ENCODE measurements at places on chromosomes 1 and 21. TPM values are rescaled to one million over a fixed set of nuclear protein-coding genes. Genes with fewer than 3 reads are reported as not detected.
A peak's percentile ranks its signal among the peaks of the same experiment; 100 is the strongest.

The PCP4 gene
- not detected for total RNA-seq

The NOS1AP gene
- total RNA-seq = not detected

The IL24 gene
- 5.9 TPM for total RNA-seq

The TMEM125 gene
- not detected for total RNA-seq

The ITLN2 gene
- not detected for total RNA-seq

The BRDT gene
- not detected for total RNA-seq

DNA sequence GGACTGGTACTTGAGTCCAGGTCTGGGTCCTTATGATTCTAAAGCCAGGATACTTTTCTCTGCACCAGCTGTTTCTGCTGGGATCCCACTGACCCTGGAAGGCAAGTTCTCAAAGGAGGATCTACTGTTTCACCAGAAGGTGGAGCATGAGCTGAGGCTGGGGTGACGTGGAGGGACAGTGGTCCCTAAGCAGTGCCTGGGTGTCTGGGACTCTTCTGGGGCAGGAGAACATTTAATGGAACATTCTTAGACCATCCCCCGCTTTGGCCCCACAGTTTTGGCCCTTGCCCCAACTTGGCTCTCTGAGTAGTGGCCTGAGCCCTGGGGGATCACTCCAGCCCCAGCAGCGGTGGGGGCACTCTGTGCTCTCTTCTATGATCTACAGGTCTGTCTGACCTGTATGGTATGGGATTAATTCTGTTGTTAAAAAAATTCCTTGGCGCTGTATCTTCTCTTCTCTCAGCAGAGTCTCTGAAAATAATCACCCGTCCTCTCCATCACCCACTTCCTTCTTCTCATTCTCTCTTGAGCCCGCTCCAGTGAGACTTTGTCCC, 60.3 kb upstream of the CSF3R start:
- DNase-seq = no peak

- DNase-seq = peak; percentile 94
Measured at GRCh38 chr1:23530747-23531561, at the start of gene E2F2. Gene E2F2, minus strand, starts transcription at chr1:23531233. Its CDS starts 440 bp downstream, at chr1:23530793.

DNA sequence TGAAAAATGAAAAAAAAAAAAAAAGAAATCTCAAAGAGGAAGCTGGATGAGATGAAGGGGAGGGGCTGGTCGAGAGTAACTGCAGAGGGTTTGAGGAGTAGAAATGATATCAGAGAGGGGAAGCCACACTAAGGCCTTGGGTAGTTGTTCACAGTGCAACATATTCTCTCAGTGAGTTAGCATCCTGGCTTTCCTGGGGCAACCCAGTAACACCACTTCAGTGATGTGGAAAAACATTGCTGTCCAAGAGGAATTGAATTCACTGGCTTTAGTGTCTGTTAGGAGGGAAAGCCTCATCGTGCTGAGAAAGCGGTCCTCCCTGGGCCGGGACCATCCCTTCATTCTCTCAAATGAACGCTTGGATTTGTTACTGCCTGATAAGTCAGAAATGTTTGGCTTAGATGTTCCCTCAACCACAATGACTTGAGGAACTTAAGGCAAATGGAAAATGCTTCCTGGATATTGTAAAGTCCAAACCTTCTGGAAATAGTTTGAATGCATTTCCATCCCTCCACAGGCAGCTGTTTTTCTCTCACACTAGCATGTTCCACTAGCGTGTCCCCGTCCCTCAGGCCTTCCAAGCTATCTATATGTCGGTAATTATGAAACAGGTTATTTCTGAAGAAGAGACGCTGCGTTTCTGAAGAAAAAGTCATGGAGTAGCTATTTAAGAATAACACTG, 12.2 kb downstream of the TGFB2 start:
- DNase-seq = no peak

GRCh38 chr1:86938450-86938849, 24.0 kb downstream of the HS2ST1 start:
- DNase-seq = no peak

- DNase-seq = no peak
Measured at GRCh38 chr1:100037656-100037926, 67.8 kb downstream of the SLC35A3 start.

DNA sequence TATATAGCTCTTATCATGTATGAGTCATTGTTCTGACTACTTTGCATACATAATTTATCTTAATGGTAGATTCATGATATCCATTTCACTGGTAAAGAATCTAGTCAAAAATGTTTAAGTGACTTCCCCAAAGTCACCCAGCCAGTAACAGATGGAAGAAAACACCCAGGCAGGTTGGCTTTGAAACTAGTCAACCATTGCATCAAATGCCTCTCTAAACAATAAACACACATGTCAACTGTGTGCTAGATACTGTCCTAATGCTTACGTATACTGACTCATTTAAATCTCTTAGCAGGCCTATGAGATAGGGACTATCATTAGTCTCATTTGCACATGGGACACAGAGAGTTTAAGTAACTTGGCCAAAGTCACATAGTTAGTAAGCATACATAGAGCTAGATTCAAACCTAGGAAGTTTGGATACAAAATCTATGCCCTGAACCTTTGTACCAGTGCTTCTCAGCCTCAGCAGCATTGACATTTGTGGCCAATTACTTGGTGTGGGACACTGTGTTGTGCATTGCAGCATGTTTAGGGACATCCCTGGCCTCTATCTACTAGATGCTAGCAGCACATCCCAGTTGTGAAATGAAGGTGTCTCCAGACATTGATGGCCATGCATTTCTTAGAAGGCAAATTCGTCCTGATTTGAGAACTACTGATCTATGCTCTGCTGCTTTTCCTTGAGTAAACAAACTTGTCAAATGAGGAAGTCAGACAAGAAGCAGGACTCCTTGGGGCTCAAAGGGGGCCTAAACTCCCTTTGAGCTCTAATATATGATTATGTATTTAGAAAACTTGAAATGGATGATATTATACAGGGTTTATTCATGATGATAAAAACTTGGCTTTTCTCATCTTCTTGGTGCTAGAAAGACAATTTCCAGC, 316.3 kb downstream of the KCNH1 start:
- DNase-seq = no peak

DNA sequence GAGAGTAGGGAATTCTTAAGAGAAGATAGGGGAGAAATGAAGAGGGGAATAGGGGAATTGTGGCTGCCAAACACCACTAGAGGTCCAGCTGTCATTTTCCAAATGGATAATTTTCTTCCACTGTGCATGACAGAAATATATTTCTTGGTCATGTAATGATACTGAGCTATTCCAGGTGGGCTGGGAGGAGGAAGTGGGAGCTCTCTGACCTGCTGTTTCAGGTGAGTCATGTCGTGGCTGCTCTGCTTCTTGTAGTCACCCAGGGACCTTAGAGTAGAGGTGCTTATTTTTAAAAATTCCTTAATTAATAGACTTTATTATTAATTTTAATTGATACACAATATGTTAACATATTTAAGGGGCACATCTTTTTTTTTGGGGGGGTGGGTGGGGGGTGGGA, 11.9 kb downstream of the PDE4B start:
- DNase-seq = no peak

GRCh38 chr1:64601207-64601606, 131.3 kb downstream of the CACHD1 start:
- DNase-seq = no peak

- DNase-seq = no peak
Measured at GRCh38 chr1:177122461-177123251, 41.9 kb downstream of the ASTN1 start.

DNA sequence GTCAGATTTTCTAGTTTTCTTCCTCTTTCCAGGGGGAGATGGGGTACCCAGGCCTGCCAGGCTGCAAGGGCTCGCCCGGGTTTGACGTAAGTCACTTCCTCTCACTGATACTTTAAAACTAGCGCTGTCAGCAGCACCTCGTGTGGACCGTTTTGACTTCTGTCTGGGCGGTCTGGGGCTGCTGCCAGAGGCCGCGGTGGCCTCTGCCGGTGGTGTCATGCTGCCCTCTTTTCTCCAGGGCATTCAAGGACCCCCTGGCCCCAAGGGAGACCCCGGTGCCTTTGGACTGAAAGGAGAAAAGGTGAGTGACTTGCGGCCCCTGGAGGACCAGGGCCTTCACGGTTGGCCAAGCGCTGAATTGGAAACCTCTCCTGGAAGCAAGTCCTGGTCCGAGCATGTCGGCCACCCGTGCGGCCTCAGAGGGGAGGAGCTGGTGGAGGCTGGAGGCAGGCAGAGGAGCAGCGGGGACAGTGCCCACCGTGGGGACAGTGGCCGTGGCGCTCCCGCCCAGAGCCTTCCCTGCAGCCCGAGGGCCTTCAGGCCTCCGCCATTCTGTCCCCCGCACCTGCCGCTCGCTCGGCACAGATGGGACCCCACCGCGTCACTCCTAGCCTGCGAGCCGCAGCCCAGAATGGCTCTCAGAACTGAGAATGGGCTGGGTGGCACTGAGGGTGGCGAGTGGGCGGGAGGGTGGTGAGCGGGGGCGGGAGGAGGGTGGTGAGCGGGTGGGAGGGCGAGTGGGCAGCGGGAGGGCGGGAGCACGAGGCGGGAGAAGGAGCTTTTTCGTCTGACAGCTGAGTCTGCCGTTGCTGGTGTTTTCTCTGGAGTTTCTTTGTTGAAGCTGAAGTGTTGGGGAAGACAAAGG, 9.4 kb downstream of the COL6A1 start:
- peak; percentile 48 for DNase-seq

- peak; percentile 90 for DNase-seq
Measured at GRCh38 chr1:210446479-210446878, 117.8 kb downstream of the HHAT start.

DNA sequence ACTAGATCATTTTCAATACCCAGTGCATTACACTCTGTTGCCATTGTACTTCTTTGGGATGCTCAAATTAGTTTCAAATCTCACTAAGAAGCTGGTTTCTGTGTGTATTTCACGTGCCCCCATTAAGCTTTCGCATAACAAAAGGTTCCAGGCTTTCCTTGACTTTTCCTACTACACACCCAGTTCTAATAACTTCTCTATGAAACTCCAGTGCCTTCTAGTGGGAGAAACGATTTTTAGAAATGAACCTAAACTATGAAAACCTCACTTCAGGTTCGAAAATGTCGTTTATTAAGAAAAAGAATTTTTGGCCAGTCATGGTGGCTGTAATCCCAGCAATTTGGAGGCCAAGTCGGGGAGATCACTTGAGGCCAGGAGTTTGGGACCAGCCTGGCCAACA, 2.8 kb downstream of the CFHR4 start:
- DNase-seq = no peak

DNA sequence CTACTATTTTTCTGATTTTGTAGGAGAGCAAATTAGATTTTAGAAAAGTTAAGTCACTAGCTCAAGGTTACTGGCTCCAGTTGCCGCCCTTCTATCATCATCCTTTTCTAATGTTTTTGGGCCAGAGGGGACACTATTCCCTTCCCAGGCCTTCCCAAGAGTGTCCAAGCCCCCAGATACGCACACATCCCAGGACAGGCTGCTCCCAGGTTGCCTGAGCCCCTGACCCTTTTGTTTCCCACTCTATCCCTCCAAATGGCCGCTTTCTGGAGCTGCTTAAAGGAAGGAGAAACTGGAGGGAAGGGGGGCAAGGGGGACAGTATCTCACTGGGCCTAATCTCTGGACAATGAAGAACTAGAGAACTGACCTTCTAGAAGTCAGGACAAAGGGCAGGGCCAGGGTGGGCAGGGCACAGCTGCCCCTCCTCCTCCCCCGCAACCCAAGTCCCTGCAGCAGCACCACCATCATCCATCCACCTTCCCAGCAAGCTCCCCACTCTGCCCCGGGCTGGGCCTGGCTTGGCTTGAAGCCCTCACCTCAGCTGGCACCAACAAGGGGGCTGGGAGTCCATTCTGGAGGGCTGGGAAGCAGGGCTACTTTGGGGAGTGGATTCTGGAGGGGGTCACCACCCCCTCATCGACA, 1.1 kb upstream of the MAP7D1 start:
- peak; percentile 61 for DNase-seq

DNA sequence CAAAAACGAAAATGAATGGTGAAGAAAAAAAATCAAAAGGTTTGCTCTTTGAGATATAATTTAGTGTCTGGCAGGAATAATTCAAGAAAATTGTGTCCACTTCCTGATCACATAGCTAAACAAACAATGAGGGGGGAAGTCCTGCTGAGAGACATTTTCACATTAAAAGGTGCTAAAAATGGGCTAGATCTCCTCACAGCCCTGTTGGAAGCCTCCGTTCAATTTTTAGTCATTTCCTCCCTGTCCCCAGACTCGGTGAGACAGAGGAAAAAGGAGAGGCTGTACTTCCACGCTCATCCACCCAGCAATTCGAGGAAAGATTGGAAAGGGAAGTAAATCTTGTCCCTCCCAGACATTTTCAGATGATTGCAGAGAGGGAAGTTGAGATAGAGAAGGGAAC, 103.7 kb downstream of the BARHL2 start:
- no peak for DNase-seq

GRCh38 chr1:152347116-152347728, 12.6 kb downstream of the FLG2 start:
- DNase-seq = peak; percentile 88

DNA sequence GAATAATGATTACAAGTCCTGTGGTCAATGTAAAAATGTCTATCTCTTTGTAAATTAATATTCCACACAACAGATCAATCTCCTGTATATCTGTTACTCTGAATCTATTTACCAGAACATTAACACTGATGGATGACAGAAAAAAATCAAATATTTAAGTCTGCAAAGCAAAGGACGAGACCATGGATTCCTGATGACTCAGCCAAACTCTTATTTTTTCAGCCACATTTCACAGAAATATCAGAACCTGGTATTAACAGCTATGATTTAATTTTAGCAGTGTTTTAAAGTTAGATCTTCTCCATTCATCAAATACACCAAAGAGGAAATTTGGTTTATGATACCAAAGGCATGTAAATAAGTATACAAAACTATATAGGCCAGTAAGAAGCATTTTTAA, 46.1 kb downstream of the FAF1 start:
- no peak for DNase-seq

GRCh38 chr21:32829504-32829903, 57.9 kb upstream of the PAXBP1 start:
- DNase-seq = no peak

DNA sequence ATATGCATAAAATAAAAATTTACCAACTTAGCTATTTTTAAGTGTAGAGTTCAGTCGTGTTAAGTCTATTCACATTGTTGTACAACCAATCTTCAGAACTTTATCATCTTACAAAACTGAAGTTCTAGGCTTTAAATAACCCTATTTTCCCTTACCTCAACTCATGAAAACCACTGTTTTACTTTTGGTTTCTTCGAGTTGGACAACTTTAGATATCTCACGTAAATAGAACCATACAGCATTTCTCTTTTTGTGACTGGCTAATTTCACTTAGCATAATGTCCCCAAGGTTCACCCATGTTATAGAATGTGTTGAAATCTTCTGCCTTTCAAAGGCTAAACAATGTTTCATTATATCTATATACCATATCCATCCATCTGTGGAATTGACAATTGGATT, 819.0 kb upstream of the ADGRL4 start:
- no peak for DNase-seq

GRCh38 chr1:109933856-109934711, 23.4 kb downstream of the CSF1 start:
- DNase-seq = no peak

GRCh38 chr1:236099355-236099974, 34.6 kb upstream of the NID1 start:
- no peak for DNase-seq

- no peak for DNase-seq
Measured at GRCh38 chr1:13784971-13785370, 85.0 kb downstream of the PRDM2 start.

- DNase-seq = no peak
Measured at GRCh38 chr1:232308616-232309015, 321.3 kb downstream of the SIPA1L2 start.

Measured in activated CD4-positive, alpha-beta T cell treated with anti-CD3 and anti-CD28 coated beads, Interleukin-2, amount 10 ng/mL, durations not matched to agents 24 days and 14 days (primary cell).